Activated T-cell treated with anti-CD3 and anti-CD28 coated beads for 1 hour (primary cell): ENCODE measurements at places on chromosomes 13 and 19.

DNA sequence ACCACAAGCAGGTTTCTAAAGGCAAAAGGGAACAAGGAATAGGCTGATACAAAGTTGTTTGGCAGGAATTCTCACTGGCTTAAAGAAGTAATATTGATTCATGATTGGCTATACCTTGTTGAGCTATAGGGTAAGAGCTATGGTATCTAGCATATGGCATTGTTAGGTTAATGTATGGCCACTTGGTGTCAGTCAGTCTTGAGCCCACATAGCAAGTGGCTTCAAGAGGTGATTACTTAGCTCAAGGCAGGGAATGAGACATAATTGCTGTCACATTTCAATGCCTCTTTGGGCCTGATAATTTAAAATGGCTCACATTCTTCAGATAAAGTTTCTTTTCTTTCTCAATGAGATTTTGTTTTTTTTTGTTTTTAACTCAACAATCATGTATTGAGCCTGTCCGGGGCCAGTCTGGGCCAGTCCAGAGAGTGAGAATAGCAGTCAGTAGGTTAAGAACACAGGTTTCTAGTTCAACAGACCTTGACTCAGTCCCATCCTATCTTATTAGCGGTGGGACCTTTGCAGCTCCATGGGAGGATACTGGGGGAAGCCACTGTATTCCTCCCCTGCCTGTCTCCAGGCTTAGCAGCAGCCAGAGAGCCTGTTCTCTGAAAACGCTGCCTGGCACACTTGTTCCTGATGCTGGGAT, 45.8 kb upstream of the RCBTB2 start:
- DNase-seq: no peak

- DNase-seq: no peak
Observed at GRCh38 chr13:59360108-59360507, 803.6 kb downstream of the DIAPH3 start.

GRCh38 chr19:35261356-35262100, 7.2 kb upstream of the USF2 start:
- no peak for DNase-seq

DNA sequence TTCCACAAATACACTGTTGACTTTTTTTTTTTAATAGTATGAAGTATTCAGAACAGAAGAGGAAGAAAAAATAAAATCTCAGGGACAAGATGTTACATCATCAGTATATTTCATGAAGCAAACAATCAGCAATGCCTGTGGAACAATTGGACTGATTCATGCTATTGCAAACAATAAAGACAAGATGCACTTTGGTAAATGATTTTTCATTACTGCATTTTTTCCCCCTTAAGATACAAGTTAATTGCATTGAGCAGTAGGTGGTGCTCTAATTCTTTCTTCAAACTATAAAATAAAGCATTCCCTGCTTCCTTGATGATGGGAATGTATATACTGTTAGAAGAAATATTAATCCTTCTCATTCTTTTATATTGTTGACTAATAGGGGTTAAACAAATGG, 17.1 kb downstream of the UCHL3 start:
- DNase-seq: no peak

- no peak for DNase-seq
Observed at GRCh38 chr13:103213152-103213551, 146.9 kb upstream of the SLC10A2 start.

DNA sequence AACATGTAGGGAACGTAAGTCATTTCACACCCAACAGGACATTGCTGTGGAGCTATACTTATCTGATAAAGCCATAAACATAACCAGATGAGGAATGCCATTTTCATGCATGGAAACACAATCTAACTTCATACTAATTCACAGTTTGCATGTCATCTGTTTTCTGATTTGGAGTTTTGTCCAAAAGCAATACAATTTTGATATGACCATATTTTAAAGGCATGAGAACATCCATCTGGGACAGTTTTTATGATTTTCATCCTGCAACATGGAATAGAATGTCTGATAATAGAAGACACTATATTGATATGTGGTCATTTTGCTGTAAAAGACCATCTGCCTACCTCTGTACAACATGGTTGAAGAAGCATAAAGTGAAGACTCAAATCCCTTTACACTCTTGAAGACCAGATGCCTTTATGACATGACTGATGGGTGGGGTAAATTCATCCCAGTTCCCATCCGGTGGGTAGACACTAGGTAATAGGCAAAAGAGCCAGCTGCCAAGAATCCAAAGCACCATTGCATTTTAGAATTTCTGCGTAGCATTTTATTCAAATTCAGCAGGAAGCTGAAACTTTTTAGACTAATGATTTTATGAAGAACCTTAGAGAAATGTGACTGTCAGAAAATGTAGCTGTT, 309.8 kb downstream of the LMO7 start:
- no peak for DNase-seq

- DNase-seq: peak; percentile 12
Observed at GRCh38 chr19:50639121-50640112, at the start of gene SYT3. SYT3 (minus strand) TSS chr19:50639881; CDS start chr19:50637411, 2,470 bp downstream.

- DNase-seq: no peak
Observed at GRCh38 chr13:109162248-109163036, 533.0 kb downstream of the MYO16 start.

- DNase-seq: no peak
Observed at GRCh38 chr13:35978607-35979316, 152.4 kb downstream of the DCLK1 start.

GRCh38 chr19:29516358-29516725, 9.5 kb upstream of the VSTM2B start:
- DNase-seq: no peak

GRCh38 chr19:11377237-11377636, 2.8 kb downstream of the SWSAP1 start:
- DNase-seq: no peak

DNA sequence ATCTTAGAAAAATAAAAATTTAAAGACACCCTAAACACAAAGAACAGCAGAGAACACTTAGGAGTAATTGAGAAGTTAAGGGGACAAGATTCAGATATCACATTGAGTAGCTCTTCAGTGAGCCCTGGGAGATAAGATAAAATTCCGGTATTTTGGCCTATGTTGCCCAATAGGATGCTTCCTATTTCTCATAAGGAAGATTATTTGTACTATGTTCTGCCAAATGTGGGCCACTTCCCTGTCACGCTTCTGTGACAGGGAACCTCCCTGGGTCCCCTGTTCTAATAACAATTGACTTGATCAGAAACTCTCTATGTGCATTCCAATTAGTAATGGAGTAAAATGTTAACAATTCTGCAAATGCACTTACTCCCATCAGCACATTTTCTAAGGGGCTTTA, 310.7 kb downstream of the MYO16 start:
- no peak for DNase-seq

GRCh38 chr19:29410601-29411000, 115.2 kb upstream of the VSTM2B start:
- no peak for DNase-seq

- no peak for DNase-seq
Observed at GRCh38 chr13:27007166-27007565, 164.4 kb downstream of the USP12 start.

DNA sequence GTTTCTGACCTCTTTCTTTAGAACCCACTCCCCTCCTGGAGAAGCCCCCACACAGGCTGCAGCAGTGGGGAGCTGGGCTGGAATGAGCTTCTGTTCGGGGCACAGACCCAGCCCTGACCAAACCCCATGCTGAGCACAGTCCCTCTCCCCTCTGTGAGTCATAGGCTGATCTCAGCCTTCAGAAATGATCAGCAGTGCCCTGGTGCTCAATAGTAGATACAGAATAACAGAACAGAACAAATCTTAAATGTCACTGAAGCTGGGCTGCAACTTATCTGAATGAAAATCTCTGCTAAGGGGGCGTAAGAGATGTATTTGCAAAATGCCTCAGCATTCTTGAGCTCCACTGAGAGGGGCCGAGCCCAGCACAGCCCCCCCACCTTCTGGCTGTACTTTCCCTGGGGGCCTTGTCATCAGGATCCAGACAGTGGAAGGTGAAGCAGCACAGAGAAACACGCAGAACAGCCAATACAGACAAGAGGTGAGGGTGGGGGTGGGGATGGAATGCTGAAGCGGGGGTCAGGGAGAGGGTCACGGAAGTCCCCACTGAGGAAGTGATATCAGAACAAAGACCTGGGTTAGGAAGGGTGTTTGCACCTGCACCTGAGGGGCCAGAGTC, 9.9 kb downstream of the ZNF665 start:
- DNase-seq: no peak

- DNase-seq: no peak
Observed at GRCh38 chr19:49343123-49343522, 7.9 kb downstream of the CD37 start.

- no peak for DNase-seq
Observed at GRCh38 chr13:38381890-38382289, 32.2 kb downstream of the UFM1 start.

GRCh38 chr19:55481148-55481793, 3.7 kb upstream of the NAT14 start:
- no peak for DNase-seq

GRCh38 chr13:33034882-33035520, 18.8 kb downstream of the KL start:
- no peak for DNase-seq

GRCh38 chr13:25844559-25845434, 207.0 kb downstream of the SHISA2 start:
- DNase-seq: no peak

DNA sequence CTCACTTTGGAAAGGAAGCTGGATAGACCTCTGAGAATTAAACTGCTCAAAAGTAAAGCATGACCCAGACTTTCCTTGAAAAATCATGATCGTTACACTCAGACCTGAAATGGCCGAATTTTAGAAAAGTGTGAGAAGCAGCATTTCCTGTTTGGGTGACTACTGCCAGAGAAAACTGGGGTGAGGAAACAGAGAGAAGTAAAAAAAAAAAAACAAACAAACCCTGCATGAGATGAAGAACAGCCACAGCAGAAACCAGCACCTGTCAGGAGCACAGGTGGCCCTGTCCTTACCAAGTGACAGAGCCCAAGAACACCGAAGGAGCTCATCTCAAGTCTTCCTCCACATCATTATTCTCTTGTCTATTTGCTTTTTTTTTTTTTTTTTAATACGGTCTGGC, 12.0 kb upstream of the ADPRHL1 start:
- no peak for DNase-seq

DNA sequence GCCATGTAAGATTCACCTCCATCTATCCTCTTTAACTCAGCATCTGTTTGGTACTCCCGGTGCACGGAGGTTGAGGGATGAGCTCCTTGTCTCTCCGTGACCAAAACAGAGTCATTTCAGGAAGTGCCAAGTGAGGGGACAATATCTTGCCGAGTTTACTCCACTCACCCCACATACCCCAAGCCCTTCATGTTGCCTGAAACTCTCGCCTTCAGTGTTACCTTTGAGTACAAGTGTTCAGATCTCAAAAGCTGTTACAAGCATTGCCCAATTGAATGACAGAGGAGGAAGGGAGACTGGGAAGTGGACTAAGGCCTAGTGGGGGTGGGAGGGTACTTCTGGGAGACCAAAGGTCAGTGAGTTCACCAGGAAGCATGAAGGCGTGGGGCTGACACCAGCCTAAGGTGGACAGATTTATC, 6.0 kb upstream of the SIGLEC12 start:
- no peak for DNase-seq

GRCh38 chr19:43581467-43581866, 5.9 kb downstream of the PINLYP start:
- no peak for DNase-seq

DNA sequence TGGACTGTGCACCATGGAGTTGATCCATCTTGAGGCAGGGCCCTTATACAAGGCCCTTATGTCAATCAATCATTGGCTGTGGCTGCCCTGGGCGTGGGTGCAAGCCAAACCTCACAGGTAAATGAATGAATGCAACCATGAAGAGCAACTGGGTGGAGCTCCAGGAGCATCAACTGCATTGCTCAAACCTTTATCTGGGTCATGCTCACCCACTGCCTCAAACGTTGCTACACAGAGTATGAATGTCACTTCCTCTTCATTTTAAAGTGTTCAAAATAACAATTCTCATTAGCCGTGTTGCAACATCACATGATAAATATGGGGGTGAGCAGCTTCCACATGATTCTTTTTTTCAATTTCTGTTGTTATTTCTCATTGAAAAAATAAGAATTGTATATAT, 6.4 kb upstream of the ZNF333 start:
- DNase-seq: no peak

GRCh38 chr13:108948251-108948671, 318.9 kb downstream of the MYO16 start:
- no peak for DNase-seq

GRCh38 chr19:2887391-2887914, 13.3 kb upstream of the ZNF57 start:
- DNase-seq: no peak

DNA sequence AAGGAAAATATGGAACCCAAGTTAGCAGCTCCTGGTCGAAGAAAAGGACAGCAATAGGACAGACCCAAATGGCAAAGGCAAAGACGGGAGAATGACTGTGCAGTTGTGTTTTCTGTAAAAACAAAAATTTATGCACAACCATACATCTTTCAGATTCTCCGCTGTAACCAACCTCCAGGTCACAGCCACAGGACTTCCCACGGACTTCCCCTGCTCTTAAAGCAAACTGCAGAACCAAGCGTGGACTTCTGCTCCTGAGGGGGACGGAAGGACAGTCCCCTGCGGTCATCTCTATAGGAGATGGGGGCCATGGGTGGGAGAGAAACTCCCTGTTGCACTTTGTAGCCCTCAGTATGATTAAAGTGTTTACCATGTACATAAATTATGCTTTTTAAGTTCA, 2.5 kb downstream of the GRTP1 start:
- DNase-seq: no peak

GRCh38 chr13:38753878-38754277, 67.0 kb downstream of the FREM2 start:
- DNase-seq: no peak
